ENCODE measurements at places on chromosomes 4 and X.

DNA sequence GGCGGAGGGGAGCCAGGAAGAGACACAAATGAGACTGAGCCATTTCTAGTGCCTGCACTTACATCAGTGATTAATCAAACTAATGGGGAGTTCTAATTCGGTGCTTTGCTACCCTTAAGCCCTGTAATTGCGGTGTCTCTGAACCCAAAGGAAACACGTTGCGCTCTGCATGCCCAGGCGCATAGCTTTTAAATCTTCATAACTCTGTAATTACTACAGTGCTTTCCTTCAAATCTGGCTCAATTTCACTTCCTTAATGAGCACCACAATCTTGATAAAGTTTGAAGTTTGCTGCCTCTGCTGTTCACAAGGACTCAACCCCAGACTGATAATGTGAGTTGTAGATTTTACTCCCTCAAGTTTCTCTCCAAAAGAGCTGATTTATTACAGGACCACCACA, 5.7 kb upstream of the NHS start:
- no peak for DNase-seq

DNA sequence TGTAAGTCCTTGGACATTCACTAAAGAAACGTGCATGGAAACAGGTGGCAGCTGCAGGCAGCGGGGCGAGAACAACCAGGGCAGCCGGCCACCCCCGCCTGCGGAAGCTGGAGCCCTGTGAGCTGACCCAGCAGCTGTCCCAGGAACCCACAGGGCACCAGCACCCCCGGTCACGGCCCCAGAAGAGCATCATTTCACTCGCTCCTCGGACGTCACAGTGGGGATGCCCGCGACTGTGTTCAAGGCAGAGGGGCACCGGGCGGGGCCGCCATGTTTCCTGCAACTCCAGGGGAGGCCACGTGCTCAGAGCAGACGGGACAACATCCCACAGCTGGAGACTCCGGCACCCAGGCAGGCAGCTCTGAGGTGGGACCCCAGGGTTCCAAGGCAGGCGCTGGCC, 45.0 kb upstream of the CPLX1 start:
- DNase-seq = no peak

DNA sequence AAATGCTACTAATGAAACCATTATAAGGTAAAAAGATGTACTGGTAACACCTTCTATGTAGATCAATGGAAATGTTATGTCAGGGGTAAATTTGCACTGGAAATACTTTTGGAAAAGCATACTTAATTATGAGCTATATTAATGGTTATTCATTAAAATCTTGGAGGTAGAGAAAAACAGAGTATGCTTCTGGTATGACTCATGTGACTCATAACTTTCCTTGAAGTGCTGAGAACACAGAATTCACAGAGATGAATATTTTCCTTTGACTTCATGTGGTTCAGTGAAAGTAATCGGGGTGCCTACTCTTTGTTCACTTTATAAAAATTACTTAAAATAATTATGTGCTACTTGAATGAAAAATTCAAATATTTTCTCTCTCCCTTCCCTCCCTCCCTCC, 254.2 kb downstream of the KCTD8 start:
- DNase-seq = no peak

DNA sequence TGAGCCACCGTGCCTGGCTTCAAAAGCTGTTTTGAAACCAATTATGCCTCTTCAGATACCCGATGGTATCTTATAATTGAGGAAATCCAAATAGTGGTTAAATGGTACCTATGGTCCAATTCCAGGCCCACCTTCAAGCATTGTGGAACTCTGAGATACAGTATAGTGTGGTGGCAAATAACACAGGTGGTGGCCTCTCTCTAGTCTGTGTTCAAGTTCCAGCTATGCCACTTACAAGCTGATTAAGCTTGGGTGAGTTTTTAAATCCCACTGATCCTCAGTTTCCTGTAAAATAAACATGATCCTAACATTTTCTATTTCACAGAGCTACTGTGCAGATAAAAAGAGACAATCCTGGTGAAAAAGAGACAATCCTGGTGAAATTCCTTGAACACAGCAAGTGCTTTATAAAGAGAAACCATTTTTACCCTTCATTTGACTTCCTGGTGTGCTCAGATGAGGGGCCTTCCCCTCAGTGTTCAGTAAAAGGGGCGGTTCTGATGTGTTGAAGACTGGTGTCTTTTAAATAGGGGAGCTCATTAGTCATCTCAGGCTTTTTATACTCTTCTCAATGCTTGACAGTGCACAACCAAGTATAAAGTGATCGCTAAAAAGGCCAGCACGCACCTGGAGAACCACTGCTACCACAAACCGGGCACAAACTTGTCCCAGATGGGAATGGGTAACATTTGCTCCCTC, 30.8 kb upstream of the CD40LG start:
- no peak for DNase-seq
